ENCODE measurements at places on chromosomes 13 and 19.

DNA sequence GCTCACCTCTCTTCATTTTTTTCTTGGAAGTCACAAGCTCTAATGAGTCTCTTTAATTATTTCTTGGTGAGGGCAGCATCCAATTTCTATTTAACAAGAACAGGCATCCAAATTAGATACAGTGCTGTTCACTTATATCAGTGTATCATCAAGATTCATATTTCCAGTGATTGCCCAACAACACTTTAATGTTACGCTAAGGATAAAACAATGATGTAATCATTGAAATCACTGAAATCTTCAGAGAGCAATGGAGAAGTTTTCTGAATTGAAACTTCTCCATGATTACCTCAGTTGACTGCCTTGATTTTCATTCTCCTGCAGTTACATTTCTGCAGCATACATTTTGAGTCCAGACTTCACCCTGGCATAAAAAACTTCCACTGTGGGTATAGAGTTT is 17.1 kb upstream of the LRCH1 start:
- no peak for DNase-seq

GRCh38 chr19:31596751-31597150 is 247.5 kb upstream of the TSHZ3 start:
- DNase-seq, result no peak

DNA sequence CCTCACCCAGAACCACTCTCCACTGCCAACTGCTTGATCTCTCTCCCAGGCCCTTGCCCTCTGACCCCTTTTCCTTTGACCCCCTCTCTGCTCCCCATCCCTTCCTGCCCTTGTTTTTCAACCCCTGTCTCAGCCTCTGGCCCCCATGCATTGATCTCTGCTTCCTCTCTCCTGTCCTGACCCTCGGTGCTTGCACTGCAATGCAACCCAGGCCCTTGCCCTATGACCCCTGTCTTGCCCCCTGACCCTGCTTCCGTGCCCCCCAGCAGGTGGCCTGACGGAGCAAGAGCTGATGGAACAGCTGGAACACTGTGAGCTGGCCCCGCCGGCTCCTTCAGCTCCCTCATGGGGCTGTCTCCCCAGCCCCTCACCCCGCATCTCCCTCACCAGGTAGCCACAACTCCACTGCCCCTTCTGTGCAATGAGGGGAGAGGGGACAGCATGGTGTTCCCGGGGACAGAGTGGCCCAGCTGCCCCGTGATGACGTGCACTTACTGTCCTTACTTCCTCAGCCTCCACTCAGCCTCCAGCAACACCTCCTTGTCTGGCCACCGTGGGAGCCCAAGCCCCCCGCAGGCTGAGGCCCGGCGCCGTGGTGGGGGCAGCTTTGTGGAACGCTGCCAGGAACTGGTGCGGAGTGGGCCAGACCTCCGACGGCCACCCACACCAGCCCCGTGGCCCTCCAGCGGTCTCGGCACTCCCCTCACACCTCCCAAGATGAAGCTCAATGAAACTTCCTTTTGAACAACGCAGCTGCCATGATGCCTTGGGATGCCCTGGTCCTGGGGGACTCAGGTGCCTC is 10.5 kb upstream of the LTBP4 start:
- no peak for DNase-seq

DNA sequence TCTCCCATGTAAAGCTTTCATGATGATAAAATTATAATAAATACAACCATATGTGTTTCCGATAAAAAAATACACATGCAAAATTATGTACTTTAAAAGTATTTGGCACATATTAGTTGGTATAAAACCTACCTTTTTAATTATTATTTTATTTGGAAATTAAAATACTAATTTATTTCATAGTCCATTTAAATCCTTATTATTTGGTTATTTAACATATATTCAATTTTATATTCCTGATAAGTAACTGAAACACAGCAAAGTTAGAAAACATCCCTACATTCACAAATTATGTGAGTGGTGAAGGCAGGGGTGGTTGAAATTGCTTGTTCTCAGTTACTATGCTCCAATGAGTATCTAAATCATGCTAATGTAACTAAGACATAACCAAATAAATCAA is 920.5 kb downstream of the SLITRK1 start:
- DNase-seq, result no peak

- no peak for DNase-seq
Measured at GRCh38 chr13:39490136-39490535, 112.9 kb downstream of the LHFPL6 start.

GRCh38 chr19:4439243-4439642 is 18.4 kb downstream of the UBXN6 start:
- no peak for DNase-seq

DNA sequence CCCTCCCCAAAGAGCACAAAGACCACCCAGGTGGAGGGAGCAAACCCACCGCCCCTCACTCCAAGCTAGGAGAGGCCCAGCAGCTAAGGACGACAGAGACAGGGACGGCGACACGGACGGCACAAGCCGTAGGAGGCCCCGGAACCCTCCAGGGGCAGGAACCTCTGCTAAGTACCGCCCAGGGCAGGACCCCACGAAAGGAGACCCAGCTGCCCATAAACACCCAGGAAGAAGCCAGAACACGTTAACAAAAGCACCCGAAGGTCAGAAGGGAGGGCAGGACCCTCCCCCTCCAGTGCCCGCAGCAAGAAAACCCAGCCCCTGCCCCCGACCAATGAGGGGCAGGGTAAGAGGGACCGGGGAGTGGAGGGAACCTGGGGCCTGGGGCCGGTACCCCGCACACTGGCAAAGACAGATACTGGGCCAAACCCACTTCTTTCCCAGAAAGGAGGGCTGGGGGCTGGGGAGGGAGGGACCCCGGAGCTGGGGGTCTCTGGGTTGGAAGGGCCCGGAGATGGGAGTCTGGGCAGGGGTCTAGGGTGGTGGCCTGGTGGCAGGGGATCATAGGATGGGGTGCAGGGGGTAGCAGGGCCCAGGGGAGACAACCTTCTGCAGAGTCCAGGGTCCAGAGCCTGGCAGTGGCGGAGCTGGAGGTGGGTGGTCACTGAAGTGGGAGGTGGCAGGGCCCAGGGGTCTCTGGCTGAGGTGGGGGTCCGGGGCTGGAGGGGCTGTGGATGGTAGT is 2.4 kb downstream of the BTBD2 start:
- DNase-seq, result no peak

- DNase-seq, result no peak
Measured at GRCh38 chr13:73924607-73925006, 209.6 kb downstream of the KLF12 start.

DNA sequence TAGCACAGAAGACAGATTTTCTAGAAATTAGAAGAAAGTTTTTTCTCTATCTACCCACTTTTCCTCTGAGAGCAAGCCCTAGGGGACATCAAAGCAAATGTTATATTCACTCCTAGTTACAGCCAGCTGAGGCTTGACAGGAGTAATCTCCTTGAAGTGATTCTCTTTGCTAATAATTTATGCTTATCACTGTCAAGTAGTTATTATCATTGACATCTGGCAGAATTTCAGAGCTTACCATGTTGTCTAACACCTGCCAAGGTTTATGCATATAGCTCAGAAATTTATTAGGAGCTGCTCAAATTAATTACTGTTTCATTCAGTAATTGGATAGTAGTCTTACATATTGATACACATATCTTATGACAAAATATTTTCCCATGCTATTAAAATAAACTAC is 465.9 kb upstream of the ATXN8OS start:
- no peak for DNase-seq

DNA sequence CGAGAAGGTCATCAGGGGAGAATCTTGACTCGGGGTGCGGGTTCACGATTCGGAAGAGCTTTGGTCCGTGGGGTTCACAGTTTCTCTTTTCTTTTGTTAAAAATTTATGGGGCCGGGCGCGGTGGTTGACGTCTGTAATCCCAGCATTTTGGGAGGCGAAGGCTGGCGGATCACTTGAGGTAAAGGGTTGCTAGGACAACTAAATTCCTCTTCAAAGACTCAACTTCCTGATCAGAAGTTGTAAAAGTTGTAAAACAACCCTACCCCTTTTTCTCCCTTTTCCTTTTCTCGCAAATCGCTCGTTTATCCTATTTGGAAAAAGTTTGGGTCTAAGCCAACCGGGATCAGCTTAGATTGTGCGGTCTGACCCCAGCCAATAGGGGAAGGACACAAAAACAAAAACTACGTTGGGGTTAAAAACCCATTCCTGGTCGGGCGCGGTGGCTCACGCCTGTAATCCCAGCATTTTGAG is 673 bp downstream of the ZNF486 start:
- no peak for DNase-seq

DNA sequence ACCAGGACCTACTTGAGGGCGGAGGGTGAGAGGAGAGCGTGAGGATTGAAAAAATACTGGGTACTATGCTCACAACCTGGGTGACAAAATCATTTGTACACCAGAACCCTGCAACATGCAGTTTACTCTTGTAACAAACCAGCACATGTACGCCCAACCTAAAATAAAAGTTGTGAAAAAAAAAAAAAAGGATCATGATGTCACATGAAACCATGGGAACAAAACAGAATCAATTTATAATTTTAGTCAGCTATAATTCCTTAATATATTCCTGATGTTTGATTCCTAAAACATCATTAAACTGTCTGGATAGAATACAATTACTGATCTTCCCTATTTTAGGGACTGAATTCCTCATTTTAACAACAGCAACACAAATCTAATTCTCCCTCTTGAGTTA is 160.6 kb upstream of the SPRY2 start:
- no peak for DNase-seq

DNA sequence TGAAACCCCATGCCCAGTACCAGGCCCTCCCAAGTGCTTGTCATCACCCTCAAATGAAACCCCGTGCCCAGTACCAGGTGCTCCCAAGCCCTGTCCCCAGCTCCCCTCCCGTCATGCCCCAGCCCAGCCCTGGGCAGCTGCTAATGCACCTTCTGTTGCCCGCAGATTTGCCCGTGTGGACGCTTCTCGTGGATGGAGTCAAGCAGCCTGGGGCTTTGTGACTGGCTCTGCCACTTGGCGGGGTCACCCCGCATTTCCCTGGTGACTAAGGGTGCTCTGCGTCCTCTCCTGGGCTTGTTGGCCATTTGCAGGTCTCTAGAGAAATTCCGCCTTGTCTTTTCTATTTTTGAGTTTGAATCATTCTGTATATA is 82.7 kb downstream of the ATP11A start:
- no peak for DNase-seq

DNA sequence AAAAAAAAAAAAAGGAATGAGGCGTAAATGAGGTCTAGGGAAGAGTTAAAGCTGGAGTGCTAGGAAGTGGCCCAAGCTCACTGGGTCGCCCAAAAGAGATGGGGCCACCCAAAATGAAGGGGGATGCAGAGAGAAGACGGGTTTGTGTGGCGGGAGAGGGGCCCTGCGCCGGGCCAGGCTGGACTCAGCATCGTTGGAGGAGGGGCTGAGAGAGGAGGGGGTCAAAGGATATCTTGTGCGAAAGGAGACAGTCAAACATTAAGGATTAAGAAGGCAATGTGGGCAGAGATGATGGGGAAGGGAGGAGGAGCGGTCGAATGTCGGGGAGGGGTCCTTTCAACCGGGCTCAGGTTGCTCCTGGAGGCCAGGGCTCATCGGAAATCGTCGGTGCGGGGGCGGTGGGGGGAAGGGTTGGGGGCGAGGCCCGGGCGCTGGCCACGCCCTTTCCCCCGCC is 825 bp upstream of the CARM1 start:
- DNase-seq, result no peak

DNA sequence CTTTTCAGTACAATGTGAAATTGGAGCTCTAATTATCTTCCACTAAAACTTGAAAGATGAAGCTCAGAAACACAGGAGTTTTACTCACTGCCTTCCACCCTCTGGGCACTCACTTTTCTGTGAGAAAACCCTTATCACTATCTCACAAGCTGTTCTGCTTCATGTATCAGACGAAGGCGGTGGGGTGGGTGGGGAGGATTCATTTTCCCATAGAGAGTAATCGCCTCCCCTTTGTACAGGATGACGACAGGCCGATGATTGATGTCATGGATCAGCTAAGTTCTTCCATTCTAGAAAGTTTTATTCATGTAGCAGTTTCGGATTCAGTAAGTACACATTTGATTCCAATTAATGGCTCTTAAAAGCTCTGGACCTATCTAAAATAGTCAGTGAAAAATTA is 139.9 kb downstream of the ZAR1L start:
- no peak for DNase-seq

DNA sequence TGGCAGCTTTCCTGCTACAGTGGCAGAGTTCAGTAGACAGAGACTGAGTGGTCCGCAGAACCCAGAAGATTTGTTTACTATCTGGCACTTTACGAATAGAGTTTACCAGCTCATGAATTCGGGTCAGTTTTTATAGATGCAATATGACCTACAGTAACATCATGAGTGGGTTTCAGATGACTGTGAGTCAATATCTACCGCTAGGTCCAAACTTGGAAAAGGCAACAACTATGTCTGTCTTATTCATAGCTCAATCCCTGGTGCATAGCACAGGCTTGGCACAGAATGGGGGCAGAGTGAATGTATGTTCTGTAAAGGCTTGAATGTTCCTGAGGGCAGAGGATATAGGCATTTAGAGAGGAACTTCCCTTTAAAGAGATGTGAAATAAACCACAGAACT is 65.2 kb downstream of the RAP2A start:
- no peak for DNase-seq

DNA sequence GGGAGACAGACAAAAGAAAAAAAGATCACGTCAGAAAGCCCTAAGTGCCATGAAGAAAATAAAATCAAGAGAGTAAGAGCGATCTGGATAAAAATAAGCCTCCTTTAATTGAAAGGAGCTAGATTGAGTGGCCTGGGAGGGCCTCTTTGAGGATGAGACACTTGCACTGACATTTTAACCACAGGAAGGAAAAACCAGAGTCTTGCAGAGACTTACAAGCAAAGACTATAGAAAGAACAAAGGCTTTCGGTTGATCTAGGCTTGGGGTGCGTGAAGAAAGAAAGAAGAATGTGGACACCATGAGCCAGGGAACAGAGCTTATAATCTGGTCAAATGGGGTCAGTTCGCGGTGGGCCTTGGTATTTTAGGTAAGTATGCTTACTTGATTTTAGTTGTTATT is 342.7 kb downstream of the COG6 start:
- DNase-seq, result no peak

GRCh38 chr13:97574926-97575325 is 141.0 kb downstream of the RAP2A start:
- DNase-seq, result no peak

DNA sequence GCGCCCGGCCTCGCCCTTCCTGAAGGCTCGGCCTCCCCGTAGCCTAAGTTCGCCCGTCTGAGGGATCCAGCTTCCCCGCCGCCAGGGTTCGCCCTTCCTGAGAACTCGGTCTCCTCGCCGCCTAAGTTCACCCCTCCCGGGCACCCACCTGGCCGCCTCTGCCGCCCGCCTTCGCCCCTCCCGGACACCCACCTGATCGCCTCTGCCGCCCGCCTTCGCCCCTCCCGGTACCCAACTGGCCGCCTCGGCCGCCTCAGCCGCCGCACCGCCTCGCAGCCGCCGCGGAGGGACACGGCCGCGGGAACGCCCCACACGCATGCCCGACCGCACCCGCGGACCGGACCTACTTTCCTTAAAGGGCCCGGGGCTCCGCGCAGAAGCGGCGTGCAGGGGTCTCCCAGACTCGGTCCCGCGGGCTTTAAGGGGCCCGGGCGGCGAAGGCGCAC is at the start of gene MOB3A:
MOB3A (minus strand) TSS at position 293 of the 446 bp plus-strand sequence. CDS start 17,766 bp downstream, outside the sequence.
- no peak for DNase-seq

- no peak for DNase-seq
Measured at GRCh38 chr19:38492181-38492813, 58.8 kb downstream of the RYR1 start.

All from activated T-cell treated with anti-CD3 and anti-CD28 coated beads, Interleukin-2, amount 50 U/mL, for 24 hours (primary cell).